ENCODE measurements at places on chromosomes 13 and 19.

DNA sequence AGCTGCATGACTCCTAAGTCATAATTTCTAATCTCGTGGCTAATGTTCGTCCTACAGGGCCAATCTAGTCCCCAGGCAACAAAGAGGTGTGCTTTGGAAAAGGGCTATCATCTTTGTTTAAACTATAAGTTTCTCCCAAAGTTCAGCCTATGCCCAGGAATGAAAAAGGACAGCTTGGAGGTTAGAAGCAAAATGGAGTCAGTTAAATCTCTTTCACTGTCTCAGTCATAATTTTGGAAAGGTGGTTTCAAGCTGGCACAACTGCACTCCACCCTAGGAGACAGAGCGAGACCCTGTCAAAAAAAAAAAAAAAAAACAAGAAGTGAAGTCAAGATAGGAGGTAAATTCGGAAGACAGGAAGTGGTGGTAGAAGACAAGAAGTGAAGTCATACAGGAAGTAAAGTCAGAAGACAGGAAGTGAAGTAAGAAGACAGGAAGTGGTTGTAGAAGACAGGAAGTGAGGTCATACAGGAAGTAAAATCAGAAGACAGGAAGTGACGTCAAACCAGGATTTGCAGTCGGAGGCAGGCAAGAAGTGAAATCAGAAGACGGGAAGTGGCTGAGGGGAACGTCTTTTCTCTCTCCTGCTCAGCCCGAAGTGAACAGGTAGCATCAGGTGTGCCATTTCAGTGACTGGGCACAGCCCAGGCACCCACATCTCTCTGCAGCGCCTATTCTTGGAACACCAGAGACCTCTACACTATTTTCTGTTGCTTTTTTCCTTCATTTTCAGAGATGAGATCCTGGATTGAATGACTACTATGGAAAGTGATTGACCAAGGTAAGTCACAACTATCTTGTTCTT lies 32.2 kb downstream of the GP6 start:
- DNase-seq: peak; percentile 70

DNA sequence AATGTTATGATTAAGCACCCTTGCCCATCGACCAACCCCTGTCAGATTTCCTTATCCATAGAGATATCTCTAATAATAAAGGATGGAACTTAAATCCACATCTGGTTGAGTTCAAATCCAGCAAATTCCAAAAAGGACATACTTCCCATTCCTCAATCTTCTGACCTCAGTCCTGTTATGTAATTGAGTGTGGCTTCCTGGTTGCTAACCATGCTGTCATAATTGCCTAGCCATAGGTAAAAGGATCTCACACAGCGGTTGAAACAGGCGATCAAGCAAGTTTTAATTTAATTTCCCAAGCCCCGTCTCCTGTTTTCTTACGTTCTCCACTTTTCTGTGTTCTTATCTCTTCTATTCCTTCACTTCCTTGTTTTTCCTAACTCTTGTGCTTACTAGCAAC lies 550.3 kb downstream of the GPC6 start:
- DNase-seq: no peak

GRCh38 chr13:88031980-88032559 lies 360.9 kb downstream of the SLITRK5 start:
- DNase-seq: no peak

DNA sequence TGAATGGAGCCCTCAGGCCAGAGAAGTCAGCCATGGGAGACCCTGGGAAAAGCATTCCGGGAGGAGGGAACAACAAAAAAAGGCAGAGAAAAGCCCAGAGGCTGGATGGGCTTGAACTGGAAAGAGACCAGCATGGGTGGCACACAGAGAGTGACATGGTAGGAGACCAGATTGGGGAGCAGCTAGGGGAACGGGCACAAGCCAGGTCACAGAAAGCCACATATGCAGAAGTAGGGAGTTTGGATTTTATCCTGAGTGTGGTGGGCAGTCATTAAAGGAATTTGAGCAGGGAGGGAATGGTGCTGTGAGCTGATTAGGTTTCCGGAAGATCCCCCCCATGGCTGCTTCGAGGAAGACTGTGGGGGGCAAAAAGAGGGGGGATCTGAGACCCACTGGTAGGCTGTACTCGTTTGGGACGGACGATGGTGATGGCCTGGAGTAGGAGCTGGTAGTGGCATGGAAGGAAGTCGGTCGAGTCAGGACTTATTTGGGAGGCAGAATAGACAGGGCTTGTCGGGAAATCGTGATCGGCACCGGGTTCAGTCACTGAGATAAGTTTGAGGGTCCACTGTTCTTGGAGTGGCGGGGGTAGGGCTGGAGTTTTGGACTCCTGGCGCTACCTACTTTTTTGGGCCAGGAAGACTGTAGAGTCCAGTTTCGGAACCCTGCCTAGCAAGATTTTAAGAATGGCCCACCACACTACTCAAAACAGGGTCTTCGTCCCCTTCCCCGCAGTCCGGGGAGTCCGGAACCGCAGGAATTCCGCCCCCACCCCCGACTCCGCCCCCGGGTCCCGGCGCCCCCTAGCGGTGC lies 949 bp downstream of the SERTAD1 start:
- peak; percentile 35 for DNase-seq

GRCh38 chr19:16244091-16244490 lies 46.4 kb downstream of the AP1M1 start:
- DNase-seq: no peak

DNA sequence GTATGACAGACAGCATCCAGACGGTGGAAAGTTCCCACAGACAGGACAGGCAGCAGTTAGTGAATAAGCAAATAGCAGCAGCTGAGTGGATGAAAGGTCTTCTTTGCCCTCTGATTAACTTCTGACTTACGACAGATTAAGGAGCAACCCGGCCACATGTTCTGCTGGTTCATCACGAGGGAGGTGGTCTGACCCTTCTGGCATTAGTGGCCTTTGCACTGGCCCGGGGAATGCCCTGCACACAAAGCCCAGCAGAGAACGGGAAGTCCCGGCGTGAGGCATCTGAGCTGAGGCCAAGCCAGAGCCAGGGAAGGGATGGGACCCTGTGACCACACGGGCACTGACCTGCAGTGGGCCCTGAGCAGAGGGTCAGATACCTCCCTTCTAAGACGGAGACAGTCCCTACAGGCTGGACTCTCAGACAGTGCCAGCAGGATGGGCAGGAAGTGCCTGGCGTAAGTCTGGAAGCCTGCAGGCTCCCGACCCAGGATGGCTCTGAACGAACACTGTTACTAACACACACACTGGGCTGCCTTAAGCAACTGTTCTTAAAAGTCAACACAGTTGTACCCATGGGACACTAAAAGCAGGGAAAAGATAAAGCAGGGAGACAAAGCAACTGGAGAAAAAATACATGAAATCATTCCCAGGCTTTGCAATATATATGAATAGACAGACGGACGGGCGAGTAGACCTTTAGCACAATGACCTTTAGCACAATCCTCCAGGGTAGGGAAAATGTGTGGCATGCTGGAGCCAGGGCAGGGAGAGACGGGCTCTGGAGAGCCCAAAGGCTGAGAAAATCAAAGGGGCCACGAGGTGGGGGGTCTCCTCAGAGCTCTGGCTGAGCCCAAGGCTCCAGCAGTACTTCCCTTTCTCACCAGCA lies 6.3 kb downstream of the C19orf12 start:
- DNase-seq: no peak

- DNase-seq: no peak
Observed at GRCh38 chr13:78596399-78596735, 7.0 kb downstream of the POU4F1 start.

- DNase-seq: peak; percentile 49
Observed at GRCh38 chr13:27770809-27771208, 21.5 kb upstream of the GSX1 start.

- no peak for DNase-seq
Observed at GRCh38 chr13:99431927-99432608, 69.2 kb upstream of the TM9SF2 start.

DNA sequence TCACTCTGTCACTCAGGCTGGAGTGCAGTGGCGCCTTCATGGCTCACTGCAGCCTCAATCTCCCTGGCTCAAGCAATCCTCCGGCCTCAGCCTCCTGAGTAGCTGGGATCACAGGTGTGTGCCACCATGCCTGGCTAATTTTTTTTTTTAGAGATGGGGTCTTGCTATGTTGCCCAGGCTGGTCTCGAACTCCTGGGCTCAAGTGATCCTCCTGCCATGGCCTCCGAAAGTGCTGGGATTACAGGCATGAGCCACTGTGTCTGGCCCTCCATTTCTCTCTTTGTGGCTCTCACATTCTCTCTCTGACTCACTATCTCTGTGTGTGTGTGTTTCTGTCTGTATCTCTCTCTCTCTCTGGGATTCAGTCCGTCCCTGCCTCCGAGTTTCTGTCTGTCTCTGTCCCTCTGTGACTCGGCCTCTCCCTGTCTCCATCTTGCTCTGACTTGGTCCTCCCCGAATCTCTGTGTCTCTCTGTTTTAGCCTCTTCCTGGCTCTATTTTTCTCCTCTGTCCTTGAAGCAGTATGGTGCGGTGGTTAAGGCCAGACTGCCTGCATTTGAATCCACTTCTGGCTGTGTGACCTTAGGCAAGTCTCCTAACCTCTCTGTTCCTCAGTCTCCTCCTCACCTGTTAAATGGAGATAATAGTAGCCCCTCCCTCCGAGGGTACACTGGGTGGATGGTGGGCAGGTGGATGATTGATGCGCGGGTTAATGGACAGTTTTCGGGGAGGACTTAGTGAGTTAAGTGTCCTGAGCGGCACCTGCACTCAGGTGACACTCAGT lies 11.0 kb downstream of the MEIS3 start:
- no peak for DNase-seq

DNA sequence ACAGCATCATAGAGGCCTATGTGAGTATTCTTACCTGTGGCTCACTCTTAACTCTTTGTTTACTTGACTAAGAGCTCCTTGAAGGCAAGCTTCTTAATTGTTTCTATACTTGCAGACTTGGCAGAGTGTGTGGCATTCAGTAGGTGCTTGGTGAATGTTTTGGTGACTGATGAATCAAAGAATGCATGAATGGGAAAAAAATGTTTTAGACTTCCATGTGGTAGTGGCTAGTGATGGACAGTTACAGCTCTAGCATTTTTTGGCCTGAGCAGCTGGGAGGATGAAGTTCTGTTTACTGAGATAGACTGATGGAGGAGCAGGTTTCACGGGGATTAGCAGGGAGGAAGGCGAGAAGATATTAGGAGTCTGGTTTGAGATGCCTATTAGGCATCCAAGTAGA lies 13.6 kb downstream of the HAS1 start:
- no peak for DNase-seq

GRCh38 chr19:35090506-35091214 lies 25.0 kb upstream of the FXYD3 start:
- peak; percentile 55 for DNase-seq

DNA sequence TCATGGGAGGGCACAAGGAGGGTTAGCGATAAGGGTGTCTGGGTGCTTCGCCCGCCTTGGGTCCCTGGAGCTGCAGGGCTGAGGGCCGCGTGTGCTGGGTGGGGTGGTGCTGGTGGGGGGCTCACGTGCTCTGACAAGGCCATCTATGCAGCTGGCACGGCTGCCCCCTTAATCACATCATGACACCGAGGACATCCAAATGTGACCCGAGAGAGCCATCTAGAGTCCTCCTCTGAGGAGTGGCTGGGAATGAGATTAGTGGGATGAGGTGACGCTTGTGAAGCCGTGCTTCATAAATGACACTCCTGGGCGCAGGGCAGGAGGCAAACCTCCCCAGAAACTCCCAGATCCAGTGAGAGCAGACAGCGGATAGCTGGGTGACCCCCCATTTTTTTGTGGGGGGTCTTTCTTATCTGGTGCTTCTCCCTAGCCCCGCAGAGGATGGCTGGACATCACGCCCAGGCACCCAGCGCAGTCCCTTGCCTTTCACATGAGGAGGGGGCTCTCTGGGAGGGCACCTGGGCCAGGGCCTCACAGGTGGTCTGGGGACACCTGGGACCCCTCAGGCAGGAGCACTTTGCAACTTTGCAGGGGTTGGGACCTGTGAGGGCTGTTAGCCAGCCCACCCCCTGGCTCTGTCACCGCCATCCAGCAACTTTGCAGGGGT lies 6.6 kb downstream of the FZR1 start:
- no peak for DNase-seq
